ENCODE measurements at places on chromosomes 4 and X.

- no peak for DNase-seq
Measured at GRCh38 chrX:22349116-22349515, 76.4 kb downstream of the CBLL2 start.

GRCh38 chrX:135544338-135544948 lies 24.0 kb downstream of the INTS6L start:
- no peak for DNase-seq

- no peak for DNase-seq
Measured at GRCh38 chrX:8955511-8955910, 78.4 kb downstream of the FAM9B start.

DNA sequence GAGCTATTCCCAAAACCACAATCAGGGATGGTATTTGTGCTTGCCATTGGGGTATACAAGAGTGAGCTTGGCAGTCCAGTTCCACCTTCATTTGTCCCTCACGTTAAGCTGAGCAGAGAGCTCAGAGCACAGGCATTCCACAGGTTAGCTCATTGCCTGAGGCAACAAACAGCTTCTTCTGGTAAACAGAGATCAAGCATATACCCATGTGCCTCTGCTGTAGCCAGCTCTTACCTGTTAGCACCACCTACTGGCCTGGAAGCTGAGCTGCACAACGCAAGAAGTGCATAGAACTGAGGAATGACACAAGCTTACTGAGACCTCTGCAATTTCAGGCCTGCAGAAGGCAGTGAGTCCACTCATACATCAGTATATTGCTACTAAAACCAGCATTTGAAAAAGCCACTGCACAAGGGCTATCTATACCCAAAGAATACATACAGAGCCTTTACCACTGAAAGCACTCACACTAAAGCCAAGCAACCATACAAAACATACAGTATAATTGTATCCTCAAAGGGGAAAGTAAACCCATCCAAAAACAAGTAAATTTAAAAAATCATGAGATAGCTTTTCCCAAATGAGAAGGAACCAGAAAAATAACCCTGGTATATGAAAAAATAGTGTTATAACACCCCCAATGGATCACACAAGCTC lies 258.3 kb upstream of the GABRA2 start:
- DNase-seq = no peak

DNA sequence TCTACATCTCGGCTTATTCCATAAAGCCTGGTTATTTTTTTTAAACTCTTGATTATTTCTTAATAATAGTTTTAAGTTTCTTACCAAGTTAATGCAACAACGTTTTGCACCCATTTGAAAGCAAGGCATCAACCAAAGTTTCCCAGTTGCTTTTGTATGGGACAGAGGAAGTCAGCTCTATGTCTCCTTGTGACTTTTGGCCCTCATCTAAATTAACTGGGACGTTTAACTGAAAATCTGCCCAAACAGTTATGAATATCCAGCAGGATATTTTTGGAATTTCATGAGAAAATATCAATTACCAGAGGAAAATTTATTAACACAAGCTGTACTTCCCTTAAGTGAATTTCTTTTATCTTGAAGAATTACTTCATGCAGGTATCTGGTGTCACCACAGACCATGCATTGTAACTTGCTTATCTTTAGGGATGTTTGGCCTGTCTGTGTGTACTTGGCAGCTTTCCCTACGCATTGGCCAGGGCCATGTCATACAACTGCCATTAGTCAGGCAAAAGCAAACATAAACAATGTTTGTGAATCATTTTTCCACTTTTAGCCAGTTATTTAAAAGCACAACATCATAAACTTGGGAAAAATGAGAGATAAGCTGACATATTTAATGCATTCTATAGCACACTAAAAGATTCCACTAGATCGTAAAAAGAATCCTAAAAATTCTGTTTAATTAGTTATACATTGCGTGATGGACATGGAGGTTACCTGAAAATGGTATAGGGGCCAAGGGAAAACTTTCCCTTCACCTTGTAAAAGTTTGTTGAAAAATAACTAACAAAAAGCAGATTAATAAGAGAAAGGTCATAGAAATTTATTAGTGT lies 101.4 kb upstream of the PDE5A start:
- no peak for DNase-seq

DNA sequence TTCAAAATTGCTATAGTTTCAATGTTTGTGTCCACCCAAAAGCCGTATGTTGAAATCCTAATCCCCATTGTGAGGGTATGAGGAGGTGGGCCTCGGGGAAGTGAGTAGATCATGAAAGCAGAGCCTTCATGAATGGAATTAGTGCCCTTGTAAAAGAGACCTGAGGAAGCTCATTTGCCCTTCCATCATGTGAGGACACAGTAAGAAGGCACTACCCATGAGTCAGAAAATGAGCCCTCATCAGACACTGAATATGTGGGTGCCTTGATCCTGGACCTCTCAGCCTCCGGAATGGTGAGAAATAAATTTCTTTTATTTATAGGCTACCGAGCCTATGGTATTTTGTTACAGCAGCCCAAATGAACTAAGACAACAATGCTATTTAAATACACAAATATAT lies 57.7 kb upstream of the EFHC2 start:
- DNase-seq = no peak

All from stimulated activated CD8-positive, alpha-beta memory T cell treated with anti-CD3 and anti-CD28 coated beads, Interleukin-7, amount 100 ng/mL, for 24 hours (primary cell).